ENCODE measurements at places on chromosomes 1 and 21. TPM values are rescaled to one million over a fixed set of nuclear protein-coding genes. Genes with fewer than 3 reads are reported as not detected.

DNA sequence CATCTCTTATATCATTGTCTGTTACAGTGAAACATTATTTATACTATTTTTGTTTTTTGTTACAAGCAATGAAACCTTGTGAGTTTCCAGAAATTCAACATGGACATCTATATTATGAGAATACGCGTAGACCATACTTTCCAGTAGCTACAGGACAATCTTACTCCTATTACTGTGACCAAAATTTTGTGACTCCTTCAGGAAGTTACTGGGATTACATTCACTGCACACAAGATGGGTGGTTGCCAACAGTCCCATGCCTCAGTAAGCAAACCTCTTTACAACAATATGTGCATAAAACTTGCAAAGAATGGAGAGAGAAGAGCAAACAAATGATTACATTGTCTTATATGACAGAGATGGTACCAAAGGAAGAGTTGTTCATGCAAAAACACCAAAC, 22.4 kb downstream of the CFHR4 start:
- no peak for DNase-seq

- no peak for DNase-seq
Measured at GRCh38 chr1:225485226-225485625, 57.4 kb upstream of the LBR start.

DNA sequence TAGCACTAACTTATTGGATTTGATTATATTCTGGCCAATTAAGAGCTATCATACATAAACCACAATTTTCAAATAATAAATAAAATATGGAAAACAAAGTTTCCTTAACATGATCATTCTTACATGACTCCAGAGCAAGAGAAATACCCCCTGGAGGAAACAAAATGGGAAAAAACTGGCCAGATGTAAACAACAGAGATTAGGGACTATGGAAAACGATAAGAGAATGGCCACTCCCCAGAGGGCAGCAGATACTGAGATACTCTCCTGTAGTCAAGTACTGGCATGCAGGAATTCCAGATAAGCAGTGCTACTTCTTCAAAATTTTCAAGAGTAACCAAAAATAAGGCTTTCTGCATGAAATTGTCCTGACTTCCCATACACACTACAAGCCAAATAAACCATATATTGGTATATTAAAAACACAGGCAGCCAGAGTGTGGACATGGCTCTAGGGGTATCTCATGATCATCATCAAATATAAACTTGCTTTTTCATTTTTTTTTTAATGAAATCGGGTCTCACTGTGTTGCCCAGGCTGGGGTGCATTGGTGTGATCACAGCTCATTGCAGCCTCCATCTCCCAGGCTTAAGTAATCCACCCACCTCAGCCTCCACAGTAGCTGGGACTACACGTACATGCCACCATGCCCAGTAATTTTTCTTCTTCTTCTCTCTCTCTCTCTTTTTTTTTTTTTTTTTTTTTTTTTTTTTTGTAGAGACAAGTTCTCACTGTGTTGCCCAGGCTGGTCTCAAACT, 118.5 kb downstream of the EIF4G3 start:
- DNase-seq = no peak

DNA sequence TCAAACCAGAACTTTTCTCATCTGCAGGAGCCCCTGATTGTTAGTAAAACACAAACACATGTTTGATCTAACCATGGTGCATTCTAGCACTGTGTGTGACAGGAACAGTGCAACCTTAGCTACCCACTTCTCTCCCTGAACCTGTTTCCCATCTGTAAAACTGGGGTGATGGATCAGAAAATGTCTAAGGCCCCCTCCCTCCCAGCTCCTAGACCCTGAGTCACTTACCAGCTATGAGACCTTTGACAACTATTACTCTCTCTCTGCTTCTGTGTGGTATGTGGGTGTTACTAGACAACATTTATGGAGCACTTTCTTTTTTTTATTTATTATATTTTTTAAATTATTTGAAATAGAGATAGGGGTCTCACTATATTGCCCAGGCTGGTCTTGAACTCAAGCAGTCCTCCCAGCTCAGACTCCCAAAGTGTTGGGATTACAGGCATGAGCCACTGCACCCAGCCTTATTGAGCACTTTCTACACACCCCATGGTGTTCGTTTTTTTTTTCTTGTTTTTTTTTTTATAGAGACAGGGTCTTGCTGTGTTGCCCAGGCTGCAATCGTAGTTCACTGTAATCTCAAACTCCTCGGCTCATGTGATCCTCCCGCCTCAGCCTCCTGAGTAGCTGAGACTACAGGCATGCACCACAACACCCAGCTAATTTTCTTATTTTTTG, 2.6 kb downstream of the INPP5B start:
- DNase-seq = no peak

DNA sequence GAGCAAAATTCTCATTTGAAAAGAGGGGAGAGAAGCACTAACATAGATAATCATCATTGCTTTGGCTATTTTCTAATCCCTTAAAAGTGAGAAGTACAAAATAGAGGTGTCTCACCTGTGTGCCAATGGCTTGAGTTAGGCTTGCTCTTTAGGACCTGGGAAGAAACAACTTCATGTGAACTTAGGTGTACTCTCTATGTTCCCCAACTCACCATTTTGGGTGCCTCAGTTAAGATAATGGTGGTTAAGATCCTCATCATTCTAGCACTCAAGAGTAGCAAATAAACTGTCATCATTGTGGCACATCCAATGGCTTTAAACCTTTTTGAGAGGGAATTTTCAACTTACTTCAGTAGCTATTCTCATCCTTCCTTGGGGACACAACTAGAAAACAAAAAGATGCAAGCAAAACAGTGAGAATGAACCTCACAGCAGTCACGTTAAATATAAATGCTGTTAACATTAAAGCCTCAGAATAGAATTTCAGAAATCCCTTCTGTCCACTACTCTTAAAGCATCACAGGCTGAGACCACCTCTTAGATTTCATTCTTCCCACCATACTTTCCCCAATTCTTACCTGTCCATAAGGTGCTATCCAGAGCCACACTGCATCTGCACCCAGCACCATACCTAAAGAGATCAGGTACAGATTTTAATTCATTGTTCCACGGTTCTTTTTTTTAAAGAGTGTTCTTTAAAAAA, 1.2 kb downstream of the GAS5 start:
- DNase-seq = no peak

- DNase-seq = no peak
Measured at GRCh38 chr1:40004857-40005256, 35.7 kb upstream of the CAP1 start.

DNA sequence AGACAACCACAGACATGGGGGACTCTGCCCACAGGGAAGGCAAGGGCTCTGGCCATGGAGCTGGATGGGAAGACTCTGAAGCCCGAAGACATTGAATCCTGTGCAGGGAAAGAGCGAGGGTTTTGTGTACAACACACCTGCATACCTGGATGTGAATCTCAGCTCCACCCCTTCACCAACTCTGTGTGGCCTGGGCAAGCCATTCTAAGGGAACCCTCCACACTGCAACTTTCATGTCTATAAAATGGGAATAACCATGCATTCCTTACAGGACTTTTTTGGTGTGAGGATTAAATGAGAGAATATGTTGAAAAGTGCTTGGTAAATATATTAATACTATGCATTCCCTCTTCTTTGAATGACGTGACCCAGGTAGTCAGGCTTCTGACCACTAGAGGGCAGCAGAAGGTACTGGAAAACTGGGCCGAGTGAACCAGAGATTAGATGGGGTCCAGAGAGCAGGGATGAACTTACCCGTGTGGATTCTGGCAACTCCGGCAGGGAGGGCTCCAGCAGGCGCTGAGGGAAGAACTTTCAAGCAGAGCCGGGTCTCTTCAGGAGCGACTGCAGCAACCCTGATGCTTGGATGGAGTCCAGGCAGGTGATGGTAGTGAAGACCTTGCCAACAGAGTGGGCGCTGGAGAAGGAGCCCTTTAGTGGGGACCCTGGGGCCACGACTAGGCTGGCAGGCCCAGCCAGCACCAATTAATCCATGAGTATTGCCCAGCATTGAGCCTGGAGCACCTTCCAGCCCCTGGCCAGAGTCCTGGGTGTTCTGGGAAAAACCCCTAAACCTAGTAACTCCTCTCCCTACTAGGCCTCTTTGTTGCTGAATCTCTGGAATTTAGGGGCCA, 834 bp upstream of the ELF3 start:
- peak; percentile 48 for DNase-seq

DNA sequence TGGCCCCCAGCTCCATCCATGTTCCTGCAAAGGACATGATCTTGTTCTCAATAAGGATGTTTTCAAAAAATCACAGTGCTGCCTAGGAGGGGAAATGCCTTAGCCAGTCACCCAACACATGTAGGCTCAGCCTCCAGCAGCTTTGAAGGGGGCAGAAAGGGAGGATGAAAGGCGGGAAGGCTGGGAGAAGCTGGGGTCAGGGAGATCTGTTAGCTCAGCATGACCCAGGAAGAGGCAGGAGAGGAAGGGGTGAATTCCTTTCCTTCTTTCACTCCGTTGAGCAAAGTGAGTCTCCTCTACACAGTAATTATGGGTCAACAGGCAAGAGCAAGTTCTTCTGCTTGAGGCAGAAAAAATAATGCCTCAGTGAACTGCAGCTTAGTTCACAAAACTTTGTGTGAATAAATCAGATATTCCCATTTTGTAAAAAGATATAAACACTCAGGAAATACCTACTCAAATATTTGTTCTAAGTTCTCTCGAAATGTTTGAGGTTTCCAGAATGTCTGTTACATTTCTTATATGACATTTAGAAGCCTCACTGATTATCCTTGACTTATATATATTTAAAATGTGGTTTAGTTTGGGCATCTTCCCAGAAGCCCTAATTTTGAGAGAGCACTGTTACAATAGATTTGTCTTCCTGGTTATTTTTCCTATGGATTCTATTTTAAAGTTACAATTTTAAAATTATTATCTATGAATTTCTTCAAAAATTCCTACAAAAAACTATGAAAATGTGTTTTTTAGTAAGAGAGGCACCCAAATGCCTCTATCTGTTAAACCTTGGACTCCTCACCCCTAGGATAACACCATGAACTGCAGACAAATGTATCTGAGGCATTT, 116.8 kb downstream of the KCNJ6 start:
- no peak for DNase-seq

DNA sequence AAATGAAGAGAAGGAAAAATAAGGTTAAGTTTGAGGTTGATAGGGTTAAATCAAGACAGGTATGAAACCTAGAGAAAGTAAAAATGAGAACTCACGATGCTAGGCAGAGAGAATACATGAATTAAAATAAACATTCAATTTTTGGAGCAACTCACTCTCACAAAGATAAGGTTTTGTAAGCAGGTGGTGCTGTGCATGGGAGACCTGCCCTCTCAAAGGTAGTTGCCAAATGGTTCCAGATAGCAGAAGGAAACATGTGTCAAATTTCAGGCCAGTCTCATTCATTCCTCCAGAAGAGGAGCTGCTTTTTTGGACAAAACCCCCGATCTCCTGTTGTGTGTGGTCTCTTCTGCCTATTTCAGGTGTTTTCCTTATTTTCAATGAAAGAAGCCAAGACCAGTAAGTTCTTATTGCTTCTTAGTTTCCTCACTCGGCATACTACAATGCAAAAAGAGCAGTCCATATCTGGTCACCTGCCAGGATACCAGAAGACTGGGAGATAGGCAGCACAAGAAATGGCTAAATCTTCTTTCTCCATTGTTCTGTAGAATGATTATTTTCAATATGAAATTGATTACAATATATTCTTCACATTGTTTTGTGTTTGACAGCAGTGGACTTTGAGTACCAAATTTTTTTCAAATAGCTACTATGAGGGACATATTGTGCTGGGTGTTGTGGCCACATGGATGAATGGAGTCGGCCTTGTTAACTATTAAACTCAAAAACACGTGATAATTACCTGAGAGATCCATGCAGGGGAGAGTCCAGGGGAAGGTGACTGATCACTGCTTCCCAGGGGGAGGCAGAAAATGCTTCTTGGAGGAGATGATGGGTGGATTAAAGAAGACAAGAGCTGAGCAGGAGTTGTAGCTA, 3.6 kb downstream of the CR1L start:
- DNase-seq = no peak

DNA sequence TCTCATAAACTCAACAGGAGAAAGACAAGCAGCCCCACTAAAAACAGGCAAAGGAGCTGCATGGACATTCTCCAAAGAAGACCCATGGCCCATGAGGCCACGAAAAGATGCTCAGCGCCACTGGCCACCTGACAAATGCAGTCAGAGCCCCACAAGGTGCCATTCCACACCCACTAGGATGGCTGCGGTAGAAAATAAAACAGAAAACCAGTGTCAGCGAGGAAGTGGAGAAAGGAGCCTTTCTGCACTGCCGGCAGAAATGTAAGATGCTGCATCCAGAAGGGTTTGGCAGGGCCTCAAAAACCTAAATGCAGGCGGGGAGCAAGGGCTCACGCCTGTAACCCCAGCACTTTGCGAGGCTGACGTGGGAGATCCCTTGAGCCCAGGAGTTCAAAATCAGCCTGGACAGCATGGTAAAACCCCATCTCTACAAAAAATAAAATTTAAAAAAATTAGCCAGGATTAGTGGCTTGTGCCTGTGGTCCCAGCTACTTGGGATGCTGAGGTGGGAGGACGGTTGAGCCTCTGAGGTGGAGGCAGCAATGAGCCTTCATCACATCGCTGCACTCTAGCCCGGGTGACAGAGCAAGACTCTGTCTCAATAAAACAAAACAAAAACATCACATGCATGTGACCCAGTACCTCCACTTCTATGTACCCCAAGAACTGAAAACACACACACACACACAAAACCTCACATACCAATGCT, 4.2 kb downstream of the WNT9A start:
- DNase-seq = no peak

DNA sequence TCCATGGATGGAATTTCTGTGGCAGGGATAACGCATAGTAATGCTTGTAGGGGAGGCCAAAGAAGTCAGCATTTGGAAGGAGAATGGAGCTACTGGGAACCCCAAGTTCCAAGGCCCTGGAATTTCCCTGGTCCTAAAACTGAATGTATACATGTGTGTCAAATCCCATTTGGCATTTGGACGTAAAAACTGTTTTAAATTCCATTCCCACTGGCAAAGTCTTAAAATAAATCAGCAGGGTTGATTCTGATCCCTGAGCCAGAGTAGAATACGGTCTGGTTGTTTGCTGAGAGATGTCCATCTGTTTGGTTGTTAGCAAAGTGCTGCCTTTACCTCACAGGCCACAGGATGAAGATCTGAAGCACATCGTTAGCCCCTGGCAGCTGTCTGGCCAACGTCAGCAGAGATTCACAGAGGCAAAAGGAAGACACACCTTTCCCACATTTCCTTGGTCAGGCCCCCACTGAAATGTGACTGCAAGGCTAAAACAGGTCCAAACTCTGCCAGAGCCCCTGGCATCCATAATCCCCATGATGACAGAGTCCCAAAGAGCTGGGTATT, 62.2 kb downstream of the GORAB start:
- peak; percentile 14 for DNase-seq

Gene ACTL8
- total RNA-seq = not detected

Gene DNAJC8
- 54.9 TPM for total RNA-seq

Gene TRNP1
- total RNA-seq = 31.7 TPM

Gene MROH9
- not detected for total RNA-seq

Gene SYPL2
- total RNA-seq = 28.9 TPM

Gene NES
- 103 TPM for total RNA-seq

Gene CR1L
- total RNA-seq = not detected

Gene HCRTR1
- 0.46 TPM for total RNA-seq
